ENCODE measurements at places on chromosomes 13 and 19.
A peak's percentile ranks its signal among the peaks of the same experiment; 100 is the strongest.

GRCh38 chr19:22832031-22832762 lies at the start of gene ZNF723:
TSS of gene ZNF723 (plus strand) at chr19:22832291. CDS start at chr19:22832380, 89 bp downstream.
- DNase-seq: peak; percentile 10

- no peak for DNase-seq
Measured at GRCh38 chr19:14580623-14581237, 2.2 kb upstream of the CLEC17A start.

- DNase-seq: no peak
Measured at GRCh38 chr13:79312340-79312855, 93.7 kb downstream of the RBM26 start.

DNA sequence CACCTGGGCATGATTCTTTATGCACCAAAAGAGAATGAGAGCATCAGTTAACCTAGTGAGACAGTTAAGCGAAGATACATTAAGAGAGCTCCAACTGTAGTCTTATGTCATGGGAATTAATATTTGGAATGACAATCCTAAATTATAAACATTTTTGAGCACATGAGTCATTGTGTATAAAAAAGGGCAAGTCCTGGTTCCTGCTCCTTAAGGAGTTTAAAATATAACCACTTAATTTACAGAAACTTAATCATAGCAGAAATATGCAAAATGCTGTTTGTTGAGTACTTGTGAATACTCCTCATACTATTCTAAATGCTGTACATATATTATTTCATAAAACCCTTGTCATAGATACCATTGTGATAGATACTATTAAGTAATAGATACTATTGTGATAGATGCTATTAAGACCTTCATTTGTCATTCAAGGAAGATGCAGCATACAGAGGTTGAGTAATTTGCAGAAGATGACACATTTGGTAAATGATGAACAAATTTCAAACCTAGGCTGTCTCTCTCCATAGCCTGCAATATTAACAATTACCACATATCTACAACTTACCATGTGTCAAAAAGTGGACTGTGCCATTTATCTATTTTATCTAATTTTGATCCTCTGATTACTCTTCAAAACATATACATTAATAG lies 301.0 kb downstream of the TBC1D4 start:
- DNase-seq: no peak

GRCh38 chr19:4181053-4181508 lies 1.3 kb downstream of the SIRT6 start:
- DNase-seq: no peak

- no peak for DNase-seq
Measured at GRCh38 chr13:107296804-107297203, 728.9 kb upstream of the ARGLU1 start.

GRCh38 chr19:17540174-17540573 lies 15.3 kb upstream of the COLGALT1 start:
- DNase-seq: no peak

- DNase-seq: no peak
Measured at GRCh38 chr19:7766535-7766934, 3.5 kb downstream of the CLEC4M start.
